ENCODE measurements at places on chromosomes 1 and 21.
A peak's percentile ranks its signal among the peaks of the same experiment; 100 is the strongest.

- DNase-seq, result no peak
Observed at GRCh38 chr1:97105531-97105930, 383.9 kb downstream of the PTBP2 start.

- no peak for DNase-seq
Observed at GRCh38 chr1:244405856-244406255, 45.9 kb downstream of the ADSS2 start.

- no peak for DNase-seq
Observed at GRCh38 chr1:10685808-10686403, 110.5 kb downstream of the CASZ1 start.

DNA sequence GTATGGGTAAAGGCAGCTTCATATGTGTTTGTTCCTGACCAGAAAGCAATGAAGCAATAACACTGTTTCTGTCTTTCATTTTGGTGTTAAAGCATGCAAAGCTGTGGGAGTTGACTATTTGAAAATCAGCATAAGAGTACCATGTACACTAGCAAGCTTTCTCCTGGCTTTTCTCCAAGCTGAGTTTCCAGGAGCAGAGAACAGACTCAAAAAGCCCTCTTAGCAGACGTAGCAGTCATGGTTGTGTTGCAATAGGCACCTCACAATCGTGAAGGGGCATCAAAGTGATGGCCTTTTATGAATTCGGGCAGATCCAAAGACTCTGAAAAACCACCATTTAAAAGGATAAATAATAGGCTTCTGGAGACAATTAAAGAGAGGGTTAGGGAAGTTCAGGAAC is 159.7 kb downstream of the PTGER3 start:
- DNase-seq, result no peak

GRCh38 chr1:85569737-85570404 is 10.7 kb upstream of the CCN1 start:
- no peak for DNase-seq

DNA sequence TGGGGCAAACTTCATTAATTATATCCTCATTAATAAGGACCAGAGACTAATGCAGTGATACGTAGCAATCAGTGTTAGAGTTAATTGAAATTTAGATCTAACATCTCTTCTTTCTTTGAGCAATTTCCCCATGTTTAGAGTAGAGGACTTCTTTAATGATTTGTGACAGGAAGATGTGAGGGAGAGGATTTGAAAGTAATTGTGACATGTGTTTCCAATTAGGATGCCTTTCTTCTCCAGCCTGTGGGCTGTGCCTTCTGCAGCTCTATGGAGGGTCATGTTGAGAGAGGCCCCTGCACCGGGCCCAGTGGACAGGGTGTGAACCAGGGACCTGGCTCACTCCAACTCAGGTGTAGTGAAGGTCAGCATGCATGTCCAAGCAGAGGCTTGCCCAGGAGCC is 103.0 kb downstream of the GREM2 start:
- DNase-seq, result no peak

DNA sequence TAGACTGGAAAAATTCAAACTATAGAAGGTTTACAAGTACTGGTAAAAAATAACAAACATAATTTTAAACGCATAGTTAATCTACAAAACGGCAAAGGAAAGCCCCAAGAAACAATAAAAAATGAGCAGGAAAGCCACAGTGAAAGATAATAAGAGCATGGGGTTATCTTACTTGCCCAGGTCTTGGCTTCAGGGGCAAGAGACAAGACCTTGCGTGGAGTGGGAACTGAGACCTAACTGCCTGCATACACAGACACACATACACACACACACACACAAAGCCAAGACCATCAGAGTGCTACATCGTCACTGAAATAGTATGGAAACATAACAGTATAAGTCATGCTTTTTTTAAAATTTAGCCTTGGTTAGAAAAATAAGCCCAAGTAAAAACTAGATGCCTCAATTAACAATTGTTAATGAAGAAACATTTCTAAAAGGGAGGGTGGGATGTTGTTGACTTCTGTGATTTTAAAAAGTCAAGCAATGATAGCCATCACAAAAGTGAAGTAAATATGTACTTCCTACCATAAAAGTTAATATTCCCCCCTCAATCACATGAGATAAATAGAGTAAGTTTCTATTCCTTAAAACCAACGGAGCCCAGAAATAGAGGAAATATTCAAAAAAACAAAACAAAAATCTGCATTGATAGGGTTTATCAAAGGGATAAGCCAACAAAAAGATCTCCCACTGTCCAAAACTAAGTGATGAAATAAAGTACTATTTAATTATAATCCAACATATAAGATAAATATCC is 29.4 kb upstream of the CRP start:
- no peak for DNase-seq

GRCh38 chr1:1125945-1126344 is 10.1 kb upstream of the C1orf159 start:
- DNase-seq, result no peak

DNA sequence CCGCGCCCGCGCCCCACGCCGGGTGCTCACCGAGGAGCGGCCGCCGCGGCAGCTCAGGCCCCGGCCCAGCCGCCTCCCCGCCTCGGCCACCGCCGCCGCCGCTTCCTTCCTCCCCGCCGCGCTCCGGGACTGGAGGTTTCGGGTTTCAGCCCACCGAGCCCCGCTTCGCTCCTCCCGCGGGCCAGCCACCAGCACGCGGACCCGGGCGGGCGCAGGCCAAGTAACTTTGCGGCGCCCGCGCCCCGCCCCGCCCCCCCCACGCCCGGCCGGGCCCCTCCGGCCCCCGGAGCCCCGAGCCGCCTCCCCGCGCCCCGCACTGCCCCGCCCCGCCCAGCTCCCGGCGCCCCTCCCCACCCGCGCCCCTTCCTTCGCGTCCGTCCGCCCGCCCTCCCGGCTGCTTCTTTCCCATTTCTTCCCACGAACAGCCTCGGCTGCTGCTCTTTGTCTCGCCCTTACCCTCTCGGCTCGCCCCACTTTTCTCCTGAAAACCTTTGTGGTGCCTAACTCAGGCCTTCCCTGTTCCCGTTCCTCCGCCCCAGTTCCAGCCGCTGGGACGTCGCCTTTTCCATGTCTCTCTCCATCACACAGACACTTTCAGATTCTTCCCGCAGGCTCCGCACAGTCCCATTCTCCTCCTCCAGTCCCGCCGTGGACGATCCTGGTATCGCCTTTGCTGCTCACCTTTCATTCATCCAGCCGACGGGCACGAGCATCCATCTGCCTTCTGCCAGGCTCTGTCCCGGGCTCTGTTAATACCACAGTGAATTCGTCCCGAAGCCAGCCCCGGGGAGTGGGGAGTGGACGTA is at the start of gene GPR161:
Gene GPR161, minus strand, starts transcription at position 222 of the 806 bp plus-strand sequence. CDS start 32,080 bp downstream, outside the sequence.
- peak; percentile 16 for DNase-seq

GRCh38 chr21:35482096-35482495 is 433.0 kb upstream of the RUNX1 start:
- DNase-seq, result no peak

DNA sequence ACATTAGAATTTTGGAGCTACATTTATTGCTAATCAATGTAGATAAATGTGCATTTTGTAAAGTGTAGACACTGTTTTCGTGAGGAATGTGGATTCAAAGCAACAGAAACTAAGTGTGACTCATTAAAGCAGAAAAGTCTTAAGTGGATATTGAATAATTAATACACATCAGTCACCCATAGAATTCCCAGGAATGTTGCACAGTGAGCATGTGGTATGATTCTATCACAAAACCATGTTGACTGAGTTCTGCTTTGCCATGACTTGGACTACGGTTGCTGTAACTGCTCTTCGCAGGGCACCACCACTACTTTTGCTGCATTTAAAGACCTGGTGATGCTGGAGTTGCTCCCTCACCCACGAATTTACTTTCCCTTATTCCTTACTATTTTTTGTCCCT is 471.8 kb downstream of the KCNT2 start:
- no peak for DNase-seq

DNA sequence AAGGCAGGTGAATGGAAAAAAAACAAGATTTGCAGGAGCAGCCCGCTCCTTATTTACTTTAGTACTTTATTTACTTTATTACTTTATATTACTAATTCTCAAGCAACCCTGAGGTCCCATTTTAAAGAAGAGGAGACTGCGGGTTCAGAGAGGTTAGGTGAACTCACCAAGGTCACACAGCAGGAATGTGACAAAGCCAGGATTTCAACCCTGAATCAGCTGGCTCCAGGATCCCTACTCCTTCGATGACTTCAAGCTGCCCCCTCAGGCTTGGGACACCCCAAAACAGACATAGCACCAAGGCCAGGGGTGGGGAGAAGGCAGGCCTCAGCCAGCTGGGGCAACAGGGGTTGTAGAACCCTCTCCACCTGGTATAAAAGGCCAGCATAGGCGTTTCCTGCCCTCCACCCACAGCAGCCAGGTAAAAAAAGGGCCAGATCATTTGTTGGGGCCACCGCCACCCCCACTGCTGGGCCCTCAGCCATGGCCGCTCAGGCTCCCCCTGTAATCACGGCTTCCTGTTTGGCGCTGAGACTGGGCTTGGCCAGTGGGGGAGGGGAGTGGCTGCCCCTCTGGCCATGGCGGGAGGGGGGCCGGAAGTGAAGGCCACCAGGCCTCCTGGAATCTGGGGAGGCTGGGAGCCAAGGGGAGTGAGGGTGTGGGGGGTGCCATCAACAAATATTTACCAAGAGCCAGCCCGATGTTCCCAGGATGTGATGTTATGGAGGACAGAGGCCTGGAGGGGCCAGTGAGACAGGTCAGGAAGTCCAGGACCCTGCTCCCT is 6.6 kb downstream of the SDC3 start:
- no peak for DNase-seq

DNA sequence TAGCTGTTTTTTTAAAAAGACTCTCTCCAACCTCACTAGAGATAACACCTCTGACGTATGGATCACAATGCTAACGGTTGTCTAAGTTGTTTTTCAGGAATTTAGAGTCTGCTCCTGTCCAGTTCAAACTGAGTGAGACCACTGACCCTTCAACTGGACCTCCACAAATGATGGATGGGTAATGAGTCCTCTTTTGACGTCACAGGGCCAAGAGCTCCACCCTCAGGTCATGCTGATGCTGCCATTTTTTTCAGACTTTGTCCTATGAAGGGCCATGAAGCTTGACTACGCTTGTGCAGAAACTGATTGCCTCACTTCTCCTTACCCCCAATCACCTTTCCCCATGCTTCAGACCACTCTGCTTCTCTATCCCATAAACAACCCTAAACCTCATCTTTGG is 16.6 kb downstream of the GRIK3 start:
- no peak for DNase-seq

GRCh38 chr1:185291652-185292051 is 25.4 kb downstream of the IVNS1ABP start:
- DNase-seq, result no peak

DNA sequence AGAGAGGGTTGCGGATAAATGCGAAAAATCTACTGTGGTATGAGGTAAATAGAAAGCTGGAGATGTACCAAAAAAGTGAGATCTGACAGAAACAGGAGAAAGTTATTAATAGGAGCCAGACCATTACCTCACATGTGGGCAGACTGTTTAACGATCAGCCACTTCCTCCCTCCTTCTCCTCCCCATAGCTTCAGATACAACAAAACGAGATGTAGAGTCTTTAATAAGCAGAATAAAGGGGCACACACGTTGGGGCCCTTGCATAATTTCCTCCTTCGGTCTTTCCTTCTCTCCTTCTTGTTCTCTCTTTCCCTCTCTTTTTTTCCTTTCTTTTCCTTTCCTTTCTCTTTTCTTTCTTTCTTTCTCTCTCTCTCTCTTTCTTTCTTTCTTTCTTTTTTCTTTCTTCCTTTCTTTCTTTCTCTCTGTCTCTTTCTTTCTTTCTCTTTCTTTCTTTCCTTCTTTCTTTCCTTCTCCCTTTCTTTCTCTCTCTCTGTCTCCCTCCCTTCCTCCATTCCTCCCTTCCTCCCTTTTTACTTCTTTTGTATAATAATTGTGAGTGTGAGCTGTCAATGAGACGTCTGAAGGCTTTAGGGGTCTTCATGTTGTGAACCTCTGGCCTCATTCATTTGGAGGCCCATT is 242.1 kb downstream of the GRIK1 start:
- no peak for DNase-seq

DNA sequence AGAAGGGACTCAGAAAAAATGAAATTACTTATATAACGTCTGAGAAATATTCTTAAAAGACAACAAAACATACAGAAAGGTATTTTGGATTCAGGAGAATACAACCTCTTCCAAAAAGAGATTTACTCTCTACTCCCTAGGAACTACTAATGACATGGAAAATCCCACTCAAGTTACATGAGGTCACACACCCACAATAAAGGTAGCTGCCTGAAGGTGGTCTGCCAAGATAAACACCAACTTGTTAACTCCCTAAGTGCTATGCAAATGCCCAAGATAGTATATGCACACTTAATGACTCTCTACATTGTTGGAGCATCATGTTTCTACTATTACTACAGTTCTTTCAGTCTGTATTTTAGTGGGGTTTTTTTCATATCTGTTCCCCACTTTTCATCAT is 26.5 kb downstream of the RERE start:
- DNase-seq, result no peak

DNA sequence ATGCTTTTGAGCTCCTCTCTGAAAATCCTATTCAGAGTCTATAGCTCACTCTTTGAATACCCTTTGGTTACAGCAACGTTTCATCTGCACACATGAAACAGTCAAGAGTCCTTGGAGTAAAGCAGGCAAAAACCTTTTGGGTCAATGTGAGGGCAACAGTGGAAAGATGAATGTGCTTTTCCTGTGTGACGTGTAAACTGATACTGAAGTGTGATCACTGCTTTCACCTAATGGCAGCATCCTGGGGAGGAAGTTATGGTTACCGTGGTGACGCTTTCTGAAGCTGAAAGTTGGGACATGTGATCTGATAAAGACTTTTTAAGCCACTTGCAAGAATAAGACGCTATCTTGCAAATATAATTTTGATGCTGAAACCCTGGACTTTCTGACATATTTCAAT is 160.0 kb downstream of the SEC16B start:
- DNase-seq, result no peak

DNA sequence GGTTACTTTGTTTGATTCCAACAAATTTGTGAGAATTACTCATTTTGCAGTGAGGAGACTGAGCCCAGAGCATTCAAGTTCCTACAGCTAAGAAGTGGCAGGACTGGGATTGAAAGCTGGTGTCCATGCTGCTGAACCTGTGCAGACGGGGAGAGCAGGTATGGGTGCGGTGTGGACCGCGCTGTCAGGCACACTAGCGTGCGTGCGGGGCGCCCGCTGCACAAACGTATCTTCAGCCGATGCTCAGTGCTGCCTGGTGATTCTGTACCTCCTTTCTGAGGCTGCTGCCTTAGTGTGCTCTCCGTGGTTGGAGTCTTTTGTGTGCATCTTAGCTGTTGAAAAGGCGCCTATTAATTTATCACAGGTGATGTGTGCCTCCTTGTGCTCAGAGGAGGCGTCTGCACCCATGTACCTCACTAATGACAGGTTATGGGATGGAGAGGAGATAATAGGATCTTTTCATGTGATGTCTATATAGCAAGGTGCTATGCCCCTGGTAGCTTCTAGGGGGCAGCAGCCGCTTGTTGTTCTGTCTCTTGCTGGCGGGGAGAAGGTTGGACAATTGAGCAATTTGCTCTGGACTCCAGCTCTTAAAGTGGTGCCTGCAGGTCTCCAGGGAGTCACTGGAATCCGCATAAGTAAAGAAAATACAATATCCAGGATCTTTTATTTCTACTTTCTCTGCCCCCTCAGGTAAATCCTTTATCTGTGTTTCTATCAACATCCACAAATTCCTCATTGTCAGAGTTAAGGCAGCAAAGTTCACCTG is 32.5 kb downstream of the PEX14 start:
- DNase-seq, result peak; percentile 58

- DNase-seq, result no peak
Observed at GRCh38 chr1:61568460-61569302, 156.3 kb downstream of the TM2D1 start.
